ENCODE measurements at places on chromosomes 4 and X. TPM values are rescaled to one million over a fixed set of nuclear protein-coding genes. Genes with fewer than 3 reads are reported as not detected.

The GLOD5 gene
- not detected for total RNA-seq

The PLXNB3 gene
- total RNA-seq = 5.0 TPM

The SASH3 gene
- not detected for total RNA-seq

The DNAAF6 gene
- total RNA-seq = not detected

The GAGE13 gene
- not detected for total RNA-seq

The GPRIN3 gene
- 0.06 TPM for total RNA-seq

The PCDH10 gene
- 1.0 TPM for total RNA-seq

The MAGED4B gene
- 40.8 TPM for total RNA-seq

The TCEAL6 gene
- total RNA-seq = not detected

The HSFX1 gene
- not detected for total RNA-seq

The KLHL4 gene
- 16.0 TPM for total RNA-seq

The NPNT gene
- total RNA-seq = not detected

The FGFBP2 gene
- not detected for total RNA-seq

The FAT4 gene
- 12.1 TPM for total RNA-seq

The MAGEC2 gene
- total RNA-seq = not detected

The HEPH gene
- 33.6 TPM for total RNA-seq

The IRS4 gene
- total RNA-seq = not detected

The RAB9B gene
- 0.13 TPM for total RNA-seq

The SPANXB1 gene
- not detected for total RNA-seq

The GABRG1 gene
- not detected for total RNA-seq

The CXCL11 gene
- total RNA-seq = not detected

The PRSS12 gene
- 8.2 TPM for total RNA-seq

The OTUD6A gene
- total RNA-seq = not detected

The MPP1 gene
- total RNA-seq = 27.2 TPM

The TCP11X2 gene
- total RNA-seq = not detected

The REPS2 gene
- 3.7 TPM for total RNA-seq

The UGT2B17 gene
- not detected for total RNA-seq
